CD4-positive, alpha-beta T cell treated with Interleukin-4 for 4 hours (primary cell): ENCODE measurements at places on chromosomes 1 and 21.

DNA sequence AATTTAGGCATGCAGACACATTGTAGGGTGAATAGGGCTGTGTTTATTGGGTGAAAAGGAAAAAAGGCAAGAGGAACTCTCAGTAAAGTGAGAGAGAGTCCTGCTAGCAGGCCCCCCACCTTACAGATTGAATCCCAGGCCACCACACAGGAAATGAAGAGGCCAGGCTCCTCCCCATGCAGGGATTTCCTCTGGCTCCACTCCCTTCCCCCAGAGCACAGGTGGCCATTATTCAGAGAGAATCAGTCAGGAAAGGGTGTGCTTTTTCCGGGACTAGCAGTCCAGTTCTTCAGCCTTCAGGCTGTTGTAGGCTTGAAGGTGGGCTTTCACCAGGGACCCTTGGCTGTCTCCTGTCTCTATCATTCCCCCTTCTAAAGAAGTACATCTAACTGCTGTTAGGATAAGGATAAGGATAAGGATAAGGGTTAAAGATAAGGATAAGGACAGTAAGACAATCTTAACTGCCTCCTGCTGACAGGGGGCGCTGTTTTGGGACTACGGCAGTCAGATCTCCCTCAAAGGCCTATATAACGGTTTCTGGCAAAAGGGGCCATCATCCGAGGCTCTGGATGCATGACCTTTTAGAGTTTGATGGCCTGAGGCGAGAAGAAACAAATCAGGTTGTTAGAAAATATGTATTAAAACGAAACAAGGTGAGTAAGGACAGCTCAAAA lies 26.3 kb downstream of the ZNF648 start:
- DNase-seq: peak; percentile 5

DNA sequence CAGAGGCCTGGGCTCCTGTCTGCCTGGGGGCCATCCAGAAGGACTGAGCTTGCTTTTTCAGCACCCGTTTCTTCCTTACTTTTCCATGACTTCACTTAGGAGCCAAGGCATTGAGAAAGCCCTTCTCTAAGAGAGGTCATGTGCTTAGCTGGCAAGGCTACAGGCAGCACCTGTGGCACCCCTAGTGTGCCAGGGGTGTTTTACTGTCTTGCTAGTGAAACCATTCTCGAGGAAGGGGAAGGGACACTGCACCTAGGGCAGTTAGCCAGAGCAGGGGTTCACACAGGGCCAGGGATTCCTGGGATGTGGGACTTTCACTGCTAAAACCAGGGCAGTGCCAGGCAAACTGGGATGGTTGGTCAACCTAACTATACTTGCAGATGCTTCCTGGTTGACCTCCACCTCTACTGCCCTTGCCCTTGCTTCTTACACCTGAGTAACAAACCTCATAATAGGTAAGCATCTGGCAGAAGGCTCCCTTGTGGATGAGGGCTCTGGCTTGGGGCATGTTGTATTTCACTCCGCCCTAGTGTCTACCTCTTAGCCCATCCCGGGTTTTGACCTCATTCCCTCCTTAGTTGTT lies 69.2 kb downstream of the NOS1AP start:
- no peak for DNase-seq

DNA sequence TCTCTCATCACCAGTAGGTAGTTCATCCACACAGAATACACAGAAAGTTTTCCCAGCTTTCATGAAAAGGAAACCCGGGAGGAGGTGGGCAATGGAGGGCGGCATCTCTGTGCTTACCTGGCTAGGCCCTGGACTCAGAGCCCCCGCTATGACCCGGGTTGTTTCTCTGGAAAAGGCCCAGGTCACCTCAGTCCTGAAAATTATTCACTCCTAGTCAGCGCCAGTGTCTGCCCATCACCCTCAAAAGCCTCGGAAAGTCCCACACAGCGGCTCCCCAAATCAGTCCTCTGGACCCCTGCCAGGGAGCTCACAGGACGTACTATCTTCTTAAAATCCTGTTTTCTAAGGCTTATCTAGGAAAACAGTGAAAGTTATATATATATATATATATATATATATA lies 51.2 kb downstream of the TCP10L start:
- DNase-seq: no peak

DNA sequence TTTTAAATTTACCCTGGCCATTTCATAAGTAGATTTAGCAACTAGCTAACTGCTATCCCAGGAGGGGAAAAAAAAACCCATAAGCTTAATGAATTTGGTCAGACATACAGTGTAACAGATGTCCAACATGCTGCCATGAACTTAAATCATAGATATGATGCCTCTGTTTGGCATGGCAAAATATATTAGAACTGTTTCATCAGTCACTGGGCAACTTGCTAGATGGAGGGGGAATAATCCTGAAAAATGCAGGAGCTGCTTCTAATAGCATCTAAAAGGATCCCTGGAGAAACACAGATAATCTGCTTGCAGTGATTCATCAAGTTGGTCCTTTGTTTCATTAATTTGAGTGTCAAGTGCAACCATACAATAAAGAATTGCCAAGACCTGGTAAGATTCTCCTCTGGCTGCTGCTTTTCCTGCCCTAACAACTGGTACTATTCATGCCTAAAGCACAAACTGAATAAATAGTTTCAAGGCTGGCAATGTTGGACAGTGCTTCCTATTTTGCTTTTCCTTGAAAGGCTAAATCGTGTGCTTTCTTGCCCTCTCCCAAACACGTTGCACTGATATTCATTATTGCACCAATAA lies 1.5 kb upstream of the ST6GALNAC5 start:
- DNase-seq: no peak

DNA sequence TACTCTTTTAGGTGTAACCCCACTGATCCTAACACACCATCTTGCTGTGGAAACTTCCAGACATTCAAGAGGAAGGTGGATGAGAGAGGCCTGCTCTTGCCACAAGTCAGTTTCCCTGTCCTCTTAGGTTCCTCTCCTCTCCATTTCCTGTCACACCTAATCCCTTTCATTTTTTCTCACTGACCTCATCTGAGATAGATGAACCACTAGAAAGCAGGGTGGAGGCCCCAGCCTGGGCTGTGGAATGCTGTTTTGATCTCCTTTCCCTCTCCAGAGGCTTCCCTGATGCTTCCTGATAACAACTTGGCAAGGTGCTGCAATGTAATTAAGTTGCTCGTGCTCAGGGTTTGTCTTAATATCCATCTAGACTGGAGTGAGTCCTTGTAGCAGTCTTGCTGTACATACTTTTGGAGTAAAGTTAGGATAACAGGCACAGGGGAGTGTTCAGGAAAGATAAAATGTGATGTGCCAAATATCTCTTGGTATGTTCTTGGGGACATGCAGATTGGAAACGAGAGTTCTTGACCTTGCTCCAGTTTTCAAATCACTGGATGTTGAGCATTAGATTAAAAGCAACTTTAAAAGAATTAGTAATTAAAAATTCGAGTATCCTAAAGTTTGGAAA lies 11.2 kb downstream of the LRRC42 start:
- no peak for DNase-seq

DNA sequence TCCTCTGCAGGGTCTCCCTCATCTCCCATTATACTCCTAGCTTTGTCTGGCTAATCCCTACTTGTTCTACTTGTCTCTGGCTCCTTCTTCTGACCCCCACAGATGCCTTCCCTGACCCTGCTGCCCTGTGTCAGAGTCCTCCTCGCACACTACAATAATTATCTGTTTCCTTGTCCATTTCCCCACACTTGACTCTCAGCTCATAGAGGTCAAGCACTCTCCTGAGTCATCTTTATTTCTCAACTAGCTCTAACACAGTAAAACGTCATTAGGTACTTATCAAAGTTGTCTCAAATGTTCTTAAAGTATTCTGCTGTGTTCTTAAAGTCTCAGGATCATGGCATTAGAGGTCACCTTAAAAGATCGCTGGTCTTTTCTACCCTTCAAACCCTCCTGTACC lies 47.1 kb downstream of the C8A start:
- DNase-seq: no peak

- no peak for DNase-seq
These were observed 492.1 kb downstream of the LMO4 start for GRCh38 chr1:87820668-87821334.

DNA sequence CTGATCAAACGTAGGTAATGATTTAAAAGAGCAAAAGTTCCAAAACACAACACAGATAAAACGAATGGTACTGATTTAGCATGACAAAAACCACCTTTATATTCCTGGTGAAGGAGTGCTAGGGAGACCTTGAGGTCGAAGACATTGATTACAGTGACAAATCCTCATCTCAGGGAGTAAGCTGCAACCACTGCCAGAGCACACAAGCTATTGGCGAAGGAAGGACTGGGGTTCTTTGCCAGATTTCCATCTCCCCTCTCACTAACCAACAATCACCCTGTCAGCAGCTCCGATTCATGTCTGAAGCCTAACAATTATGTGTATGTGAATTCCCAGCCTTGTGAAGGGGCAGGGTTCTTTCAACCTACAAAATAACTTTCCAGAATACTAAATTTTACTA lies 40.2 kb upstream of the DMRTB1 start:
- no peak for DNase-seq

DNA sequence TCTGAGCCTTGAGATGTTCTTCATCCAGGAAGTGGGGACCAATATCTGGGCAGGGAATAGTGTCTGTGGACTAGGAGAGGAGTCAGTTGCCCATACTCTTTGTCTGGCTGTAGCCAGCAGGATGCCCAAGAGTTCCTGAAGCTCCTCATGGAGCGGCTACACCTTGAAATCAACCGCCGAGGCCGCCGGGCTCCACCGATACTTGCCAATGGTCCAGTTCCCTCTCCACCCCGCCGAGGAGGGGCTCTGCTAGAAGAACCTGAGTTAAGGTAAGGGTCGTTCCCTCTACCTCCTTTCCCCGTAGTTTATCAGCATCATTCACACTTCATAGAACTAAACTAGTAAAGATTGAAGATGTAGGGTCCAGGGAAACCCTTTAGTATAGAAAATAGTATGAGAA lies 3.4 kb upstream of the PPOX start:
- DNase-seq: no peak

GRCh38 chr1:192697771-192698170 lies 61.8 kb downstream of the RGS13 start:
- no peak for DNase-seq

- DNase-seq: no peak
These were observed 124.3 kb downstream of the ETS2 start for GRCh38 chr21:38930066-38930465.

DNA sequence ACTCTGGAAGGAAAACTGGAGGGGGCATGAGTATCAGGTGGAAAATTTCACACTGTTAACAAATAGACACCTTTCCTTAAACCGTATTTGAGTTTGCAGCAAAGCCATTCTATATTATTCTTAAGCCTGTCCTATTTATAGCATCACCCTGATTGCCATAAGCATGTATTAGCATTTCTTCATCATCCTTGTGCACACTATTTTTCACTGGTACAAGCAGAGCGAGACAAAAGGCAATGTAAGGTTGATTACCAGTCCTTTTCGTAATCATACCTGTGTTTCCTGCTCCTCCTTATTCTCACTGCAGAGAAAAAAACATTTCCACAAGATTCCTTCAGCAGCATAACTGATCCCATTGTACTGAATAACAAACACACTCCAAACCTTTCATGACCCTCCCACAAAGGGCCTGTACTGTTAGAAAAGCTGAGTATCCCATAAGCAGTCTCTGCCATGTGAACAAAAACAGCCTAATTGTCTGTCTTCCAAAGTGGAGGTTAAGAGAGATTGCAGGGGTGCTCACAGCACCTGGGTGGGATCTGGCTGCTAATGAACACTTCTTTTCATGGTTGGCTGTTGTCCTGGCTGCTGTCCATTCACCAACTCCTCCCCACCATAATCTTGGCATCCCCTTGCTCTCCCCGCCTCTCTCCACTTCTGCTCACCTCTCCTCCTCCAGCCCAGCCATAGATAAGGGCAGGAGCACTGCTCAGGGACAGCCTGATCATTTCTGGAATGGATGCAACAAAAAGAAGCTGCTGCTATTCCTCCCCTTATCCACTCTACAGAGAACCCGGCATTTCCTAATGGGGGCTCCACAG lies 30.4 kb downstream of the VTCN1 start:
- no peak for DNase-seq

DNA sequence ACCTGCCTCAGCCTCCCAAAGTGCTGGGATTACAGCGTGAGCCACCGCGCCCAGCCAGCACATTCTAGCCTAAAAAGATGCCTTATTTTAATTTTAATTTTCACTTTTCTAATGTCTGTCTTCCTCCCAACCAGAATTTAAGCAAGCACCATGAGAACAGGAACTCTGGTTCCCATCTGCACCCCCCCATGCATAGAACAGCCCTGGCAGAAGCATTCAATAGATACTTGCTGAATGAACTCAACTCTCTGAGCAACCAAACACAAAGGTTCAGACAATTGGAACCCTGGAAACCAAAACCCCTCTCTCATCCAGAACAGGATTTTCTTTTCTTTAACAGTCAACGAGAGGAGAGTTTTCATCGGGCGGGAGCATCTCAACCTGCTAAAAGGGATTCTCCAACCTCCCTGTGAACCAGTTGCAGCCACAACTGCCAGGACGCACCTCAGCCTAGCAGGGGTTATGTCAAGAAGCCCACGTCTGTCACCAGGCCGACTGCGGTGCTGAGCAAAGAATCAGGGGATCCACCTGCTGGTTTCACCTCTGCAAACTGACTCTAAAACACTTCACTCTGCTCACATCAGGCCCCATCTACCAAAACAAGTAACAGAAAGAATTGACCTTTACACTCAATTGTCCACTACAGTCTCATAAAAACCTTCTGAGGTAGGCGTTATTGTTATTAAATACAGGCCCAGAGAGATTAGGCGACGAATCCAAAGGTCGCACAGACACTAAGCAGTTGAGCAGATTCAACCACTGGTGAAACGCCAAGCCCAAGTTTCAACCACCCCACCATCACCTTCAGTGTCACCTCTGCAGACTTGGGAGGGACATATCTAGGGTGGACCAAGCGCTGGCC lies 1.7 kb downstream of the KIAA2013 start:
- DNase-seq: no peak

- no peak for DNase-seq
These were observed 670.2 kb upstream of the CXADR start for GRCh38 chr21:16842696-16843035.

- no peak for DNase-seq
These were observed 485.3 kb upstream of the PTBP2 start for GRCh38 chr1:96236156-96236739.

- DNase-seq: no peak
These were observed 670.7 kb upstream of the CXADR start for GRCh38 chr21:16841975-16842695.

DNA sequence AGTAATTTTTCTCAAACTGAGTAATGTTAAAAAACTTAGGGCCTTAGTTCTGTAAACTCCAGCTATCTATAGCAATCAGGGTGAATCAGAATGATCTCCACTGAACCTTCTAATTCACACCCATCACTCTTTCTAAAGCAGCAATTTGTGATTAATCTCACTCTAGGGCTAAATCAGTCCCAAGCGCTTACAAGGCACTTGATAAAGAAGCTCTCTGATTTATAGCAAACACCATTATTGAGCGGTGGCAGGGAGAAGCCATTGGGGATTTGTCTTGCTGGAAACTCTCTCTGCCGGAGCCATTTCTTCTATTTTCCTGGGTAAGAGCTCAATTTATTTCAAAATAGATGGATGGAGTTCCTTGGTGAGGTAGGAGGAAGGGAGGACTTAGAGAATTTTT lies 77.0 kb downstream of the OMA1 start:
- no peak for DNase-seq
